ENCODE measurements at places on chromosomes 7 and 10.

DNA sequence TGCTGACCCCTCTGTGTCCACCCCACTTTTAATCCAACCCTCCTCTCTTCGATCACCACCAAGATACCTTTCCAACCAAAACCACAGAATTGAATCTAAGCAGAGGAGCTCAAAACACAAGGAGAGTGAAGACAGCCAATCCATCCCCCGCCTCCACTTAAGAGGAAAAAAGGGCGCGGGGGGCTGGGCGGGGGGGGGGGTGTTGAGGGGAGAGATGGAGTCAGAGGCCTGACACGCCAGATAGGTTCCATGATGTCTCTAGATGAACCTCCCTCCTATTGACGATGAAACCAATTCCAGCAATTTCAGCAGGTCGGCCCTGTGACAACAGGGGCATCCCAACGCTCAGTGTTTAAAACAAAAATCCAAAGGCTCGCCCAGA is 1.3 kb downstream of the SORBS1 start:
- DNase-seq, result peak; percentile 58

DNA sequence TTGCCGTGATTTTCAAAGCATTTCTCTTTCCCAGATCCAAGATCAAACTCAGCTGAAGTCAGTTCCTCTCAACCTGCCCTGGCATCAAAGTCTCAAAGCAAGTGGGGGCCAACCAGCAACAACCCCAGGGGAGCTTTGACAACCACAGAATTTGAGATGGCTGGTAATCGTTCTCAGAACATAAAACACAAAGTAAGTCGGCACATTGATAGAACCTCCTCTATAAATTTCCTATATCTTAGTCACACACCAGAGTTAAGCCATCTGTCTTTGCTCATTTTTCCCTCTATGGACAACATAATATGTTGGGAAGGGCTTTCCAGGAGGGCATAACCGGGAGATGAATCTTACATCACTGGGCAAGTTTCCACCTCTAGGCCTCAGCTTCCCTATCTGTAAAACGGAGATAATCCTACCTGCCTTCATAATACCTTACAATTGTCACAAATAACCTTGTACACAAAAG is 1.2 kb upstream of the DNAJC9 start:
- peak; percentile 7 for DNase-seq

GRCh38 chr7:55508221-55509011 is 63.9 kb downstream of the VOPP1 start:
- DNase-seq, result no peak

DNA sequence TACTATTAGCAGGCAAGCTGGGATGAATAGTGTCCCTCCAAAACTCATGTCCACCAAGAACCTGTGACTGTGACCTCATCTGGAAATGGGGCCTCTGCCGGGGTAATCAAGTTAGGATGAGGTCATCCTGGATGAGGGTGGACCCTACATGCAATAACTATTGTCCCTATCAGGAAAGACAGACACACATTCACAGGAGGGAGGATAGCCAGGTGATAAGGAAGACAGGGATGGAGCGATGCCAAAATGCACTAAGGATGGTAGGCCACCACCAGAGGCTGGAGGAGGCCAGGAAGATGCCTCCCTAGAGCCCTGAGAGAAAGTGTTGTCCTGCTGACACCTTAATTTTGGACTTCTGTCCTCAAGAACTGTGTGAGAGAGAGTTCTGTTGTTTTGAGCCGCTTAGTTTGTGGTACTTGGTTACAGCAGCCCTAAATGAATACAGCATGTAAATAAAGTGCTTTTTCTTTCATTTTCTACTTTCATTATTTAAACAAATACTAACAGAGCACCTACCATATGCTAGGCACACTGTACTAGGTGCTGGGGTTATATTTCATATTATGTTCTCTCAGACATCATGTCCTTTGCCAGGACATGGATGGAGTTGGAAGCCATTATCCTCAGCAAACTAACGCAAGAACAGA is 111.9 kb downstream of the USP6NL start:
- DNase-seq, result no peak

GRCh38 chr7:151094675-151095074 is 8.4 kb downstream of the AGAP3 start:
- DNase-seq, result no peak

Measured in NCI-H69 (cell line).